Lung microvascular endothelial cell (primary cell): ENCODE measurements at places on chromosomes 11 and 22.

DNA sequence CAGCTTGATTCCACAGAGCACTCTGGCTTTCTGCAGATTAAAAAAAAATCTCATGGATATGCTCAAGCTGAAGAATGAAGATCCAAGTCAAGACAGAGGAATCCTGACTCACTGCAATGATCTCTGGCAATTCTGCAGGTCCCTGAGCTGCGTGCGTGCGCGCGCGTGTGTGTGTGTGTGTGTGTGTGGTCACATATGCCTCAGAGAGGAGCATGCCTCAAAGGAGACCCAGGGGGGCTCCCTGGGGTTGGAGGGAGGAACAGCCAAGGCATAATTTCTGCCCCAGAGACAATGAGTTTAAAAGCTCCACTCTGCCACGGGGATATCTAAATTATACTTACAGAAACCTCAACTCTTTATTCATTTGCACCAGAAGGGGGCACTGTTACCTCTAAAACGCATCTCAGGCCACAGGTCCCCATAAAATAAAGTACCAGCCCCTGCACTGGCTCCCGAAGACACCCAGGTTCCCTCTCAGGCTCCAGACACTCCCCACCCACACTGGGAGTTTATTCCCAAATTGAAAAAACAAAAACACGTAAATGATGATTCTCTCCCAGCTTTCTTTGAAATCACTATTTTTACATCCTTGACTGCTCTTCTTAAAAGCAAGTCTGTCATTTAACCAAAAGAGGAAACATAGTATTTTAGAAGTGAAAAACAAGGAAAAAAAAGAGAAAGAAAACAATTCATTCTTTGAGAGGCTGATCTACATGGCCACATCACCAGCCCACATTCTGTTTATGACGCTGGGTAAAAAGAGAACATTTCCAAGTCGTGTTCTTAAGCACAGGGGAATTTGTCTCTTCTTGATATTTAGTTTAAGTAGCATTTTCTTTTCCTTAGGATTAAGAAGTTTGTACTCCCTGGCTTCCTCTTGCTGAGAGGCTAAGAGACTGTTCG is 401.0 kb downstream of the LARGE1 start:
- peak; percentile 8 for DNase-seq

GRCh38 chr22:23176645-23177027 is 3.7 kb upstream of the BCR start:
- DNase-seq = no peak

GRCh38 chr11:68481579-68482240 is 21.2 kb downstream of the PPP6R3 start:
- no peak for DNase-seq

DNA sequence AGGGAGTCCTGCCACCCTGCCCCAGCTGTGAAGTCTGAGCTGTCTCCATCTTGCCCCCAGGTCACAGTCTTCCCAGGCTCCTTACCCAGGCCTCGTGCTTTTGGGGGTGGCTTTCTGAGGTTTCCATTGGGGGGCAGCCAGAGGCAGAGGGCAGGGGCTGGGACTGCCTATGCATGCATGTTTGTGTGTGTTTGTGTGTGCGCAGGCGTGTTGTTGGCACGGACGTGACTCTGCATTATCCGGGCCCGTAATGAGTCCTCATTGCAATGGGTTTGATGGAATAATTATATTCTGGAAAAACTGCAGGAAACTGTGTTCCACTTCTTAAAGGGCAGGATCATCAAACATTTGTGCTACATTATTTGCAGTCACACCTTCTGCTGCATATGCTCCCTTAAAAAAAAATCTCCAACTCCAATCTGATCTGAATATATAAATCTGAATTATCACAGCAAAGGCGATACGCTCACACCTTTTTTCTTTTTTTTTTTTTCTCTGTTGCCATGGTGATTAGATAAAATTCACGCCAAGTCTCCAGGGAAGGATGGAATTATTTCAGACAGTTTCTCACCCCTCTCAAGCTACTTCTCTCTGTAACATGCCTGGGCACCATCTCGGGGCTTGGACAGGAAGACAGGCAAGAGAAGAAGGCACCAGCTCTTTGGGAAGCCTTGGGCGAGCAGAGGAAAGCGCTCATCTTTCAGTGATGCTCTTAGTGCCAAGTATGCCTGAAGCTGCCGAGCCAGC is 45.9 kb downstream of the DSCAML1 start:
- no peak for DNase-seq
